ENCODE measurements at places on chromosomes 12 and 14.

DNA sequence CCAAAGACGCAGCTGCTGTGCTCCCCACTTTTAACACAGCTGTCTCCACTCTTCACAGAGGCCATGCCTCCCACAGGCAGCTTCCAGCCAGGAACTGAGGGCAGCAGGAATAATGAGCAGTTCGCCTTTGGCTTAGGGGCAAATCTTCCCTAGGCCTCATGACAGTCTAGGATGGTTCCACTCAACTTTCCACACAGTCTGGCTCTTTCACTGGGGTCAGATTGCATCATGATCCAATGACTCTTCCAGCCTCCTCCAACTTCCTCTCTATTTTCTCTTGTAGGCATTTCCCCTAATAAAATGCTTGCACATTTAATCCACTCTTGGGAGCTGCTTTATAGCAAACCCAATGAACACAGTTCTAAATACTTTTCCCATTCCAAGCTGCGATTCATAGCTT, 271.6 kb upstream of the ATP2B1 start:
- DNase-seq: no peak

DNA sequence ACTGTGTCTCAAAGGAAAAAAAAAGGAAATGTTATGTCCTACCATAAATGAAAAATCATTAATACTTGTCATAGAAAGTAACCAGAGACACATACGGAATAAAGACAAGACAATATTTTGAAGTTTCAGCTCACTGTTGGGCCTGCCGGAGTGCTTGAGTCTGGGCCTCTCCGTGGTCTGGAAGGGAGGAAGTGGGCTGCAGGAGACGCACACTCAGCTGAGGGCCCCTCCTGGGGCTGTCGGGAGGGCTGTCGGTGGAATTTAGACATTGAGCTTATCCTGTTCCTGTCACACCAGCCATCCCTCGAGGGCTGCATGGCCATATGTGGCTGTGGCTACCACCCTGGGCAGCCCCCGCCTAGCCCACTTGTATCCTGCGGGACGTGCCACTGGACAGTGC, 80.6 kb downstream of the DDX51 start:
- DNase-seq: no peak

GRCh38 chr12:54879150-54879549, 24.8 kb downstream of the MUCL1 start:
- no peak for DNase-seq

DNA sequence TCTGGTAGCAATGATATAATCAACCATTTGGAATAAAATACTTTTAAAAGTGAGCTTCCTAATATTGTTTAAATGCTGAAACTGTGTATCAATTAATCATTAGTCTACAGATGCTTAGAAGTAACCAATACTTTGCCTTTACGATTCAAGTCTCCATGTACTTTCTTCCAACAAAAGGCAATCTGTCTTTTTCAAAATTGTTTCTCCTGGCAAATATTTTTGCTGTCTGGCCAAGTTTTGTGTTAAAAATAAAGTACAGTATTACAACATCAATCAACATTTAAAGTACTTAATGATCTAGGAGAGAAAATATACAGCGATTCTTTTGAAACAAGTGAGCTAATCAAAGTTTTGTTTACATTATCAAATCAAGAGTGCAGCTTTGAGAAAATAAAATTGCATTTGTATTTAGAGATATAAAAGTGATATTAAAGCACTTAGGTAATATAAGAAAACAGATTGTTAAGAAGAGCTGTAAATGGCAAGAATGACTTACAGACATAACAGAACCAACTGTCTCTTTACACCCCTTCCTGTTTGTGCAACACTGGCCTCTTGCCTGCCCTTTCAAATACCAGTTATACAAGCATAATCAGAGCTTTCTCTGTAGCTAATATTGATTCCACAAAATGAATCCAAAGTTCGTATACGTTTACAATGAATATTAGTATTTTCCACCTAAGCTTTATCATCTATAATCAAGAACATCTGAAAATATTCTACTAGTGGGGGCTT, 38.2 kb upstream of the FBLN5 start:
- no peak for DNase-seq

DNA sequence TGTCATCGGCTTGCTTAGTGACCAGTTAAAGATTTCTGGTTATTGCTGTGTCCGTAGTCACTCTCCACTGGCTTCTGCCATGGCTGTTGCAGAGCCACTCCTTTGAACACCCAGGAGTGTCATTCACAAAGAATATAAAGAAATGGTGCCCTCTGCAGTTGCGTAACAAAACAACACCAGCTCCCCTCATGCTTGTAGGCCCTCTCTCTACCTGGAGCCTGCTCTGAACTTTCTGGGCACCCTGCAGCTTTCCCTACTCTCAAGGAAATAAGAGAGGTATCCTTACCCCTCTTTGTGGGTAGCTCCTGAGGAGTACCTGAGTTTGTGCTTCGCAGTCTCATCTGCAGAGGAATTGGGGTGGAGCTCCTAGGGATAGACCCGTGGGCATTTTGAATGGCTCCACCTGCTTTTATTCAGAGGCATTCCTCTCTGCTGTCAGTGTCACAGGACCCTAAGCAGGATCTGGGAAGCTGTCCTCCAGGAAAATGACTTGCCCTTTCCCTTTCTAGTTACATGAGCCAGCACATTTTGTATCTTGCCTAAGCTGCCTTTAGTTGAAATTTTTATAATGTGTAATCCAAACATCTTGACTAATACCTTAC, 97.2 kb upstream of the TMEM260 start:
- DNase-seq: no peak

DNA sequence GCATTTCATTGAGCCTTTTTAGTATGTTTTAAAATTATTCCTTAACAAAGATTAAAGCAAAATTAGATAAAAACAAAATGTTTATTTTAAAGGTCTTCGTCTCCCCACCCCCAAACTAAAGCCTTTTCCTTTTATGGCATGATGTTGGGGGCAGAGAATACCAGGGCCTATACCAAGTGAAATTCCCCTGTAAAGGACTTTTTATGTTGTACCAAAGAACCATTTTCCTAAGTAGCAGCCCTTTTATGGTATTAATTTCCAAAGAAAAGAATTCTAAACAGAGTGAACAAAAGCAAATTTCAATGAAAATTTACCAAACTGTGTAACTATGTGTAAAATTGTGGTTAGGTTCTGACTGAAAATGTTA, 71.9 kb upstream of the GNPNAT1 start:
- no peak for DNase-seq

All from head of caudate nucleus (tissue), 42 donors.